ENCODE measurements at places on chromosomes 11 and 22.

- DNase-seq, result no peak
Observed at GRCh38 chr11:76159303-76159937, 46.9 kb downstream of the WNT11 start.

DNA sequence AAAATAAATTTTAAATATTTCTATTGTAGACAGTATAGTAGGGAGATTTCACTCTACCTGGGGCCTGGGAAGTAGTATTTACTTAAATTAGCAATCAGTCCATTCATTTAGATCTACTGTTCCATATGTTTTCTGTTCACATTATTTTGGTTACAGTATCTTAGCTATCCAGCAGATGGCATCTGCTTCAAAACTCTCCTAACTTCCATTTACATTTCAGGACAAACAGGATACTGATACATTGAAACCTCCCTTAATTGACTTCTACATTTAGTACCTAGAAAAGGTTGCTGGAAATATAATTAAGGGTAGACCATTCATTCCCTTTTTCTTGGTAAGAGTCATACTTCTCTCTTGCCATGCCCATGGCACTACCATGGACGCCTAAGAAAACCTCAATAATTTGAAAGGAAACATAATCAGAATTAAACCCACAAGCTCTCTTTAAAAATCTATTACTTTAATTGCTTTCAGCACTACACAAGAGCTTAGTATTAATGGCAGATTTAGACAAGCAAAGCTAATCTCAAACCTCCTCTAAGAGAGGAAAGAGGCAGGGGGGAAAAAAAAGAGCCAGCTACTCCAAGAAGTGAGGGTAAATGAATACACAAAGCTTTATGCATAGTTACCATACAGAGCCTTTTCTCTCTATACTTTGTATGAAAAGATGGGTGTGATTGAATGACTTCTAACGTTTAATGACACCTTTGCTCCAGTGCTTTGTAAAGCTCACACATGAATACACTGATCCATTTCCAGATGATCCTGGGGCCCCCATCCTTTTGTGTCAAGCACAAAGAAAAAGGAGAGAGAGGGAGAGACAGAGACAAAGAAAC lies 131.2 kb upstream of the MTMR2 start:
- no peak for DNase-seq

DNA sequence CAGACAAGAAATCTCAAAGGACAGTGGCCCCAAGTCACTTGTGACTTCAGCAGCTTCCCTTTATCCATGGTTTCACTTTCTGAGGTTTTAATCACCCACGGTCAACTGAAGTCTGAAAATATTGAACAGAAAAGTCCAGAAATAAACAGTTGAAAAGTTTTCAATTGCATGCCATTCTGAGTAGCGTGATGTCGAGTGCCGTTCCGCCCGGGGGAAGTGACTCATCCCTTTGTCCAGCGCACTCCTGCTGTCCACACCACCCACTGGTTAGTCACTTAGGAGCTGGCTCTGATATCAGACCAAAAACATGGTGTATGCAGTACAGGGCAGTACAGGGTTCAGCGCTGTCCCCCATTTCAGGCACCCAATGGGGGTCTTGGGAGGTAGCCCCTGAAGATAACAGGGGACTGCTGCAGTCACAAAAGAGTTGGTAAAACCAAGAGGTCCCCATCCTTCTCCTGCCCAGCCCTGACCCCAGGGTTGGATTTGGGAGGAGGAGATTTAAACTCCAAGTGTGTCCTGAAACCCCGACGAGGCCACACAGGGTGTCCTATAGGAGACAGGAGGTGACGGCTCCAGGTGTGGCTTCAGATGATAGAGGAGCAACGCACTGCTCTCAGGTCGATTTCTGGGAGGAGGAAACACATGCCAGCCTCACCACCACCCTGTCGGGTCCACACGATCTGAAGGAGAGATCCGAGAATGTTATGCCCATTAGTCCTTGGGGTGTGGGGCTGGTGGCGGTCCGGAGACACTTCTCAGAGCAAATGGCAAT lies 390.1 kb downstream of the CTTN start:
- no peak for DNase-seq

GRCh38 chr11:43393765-43394355 lies 35.1 kb downstream of the TTC17 start:
- no peak for DNase-seq

- no peak for DNase-seq
Observed at GRCh38 chr11:28228196-28228895, 120.2 kb downstream of the METTL15 start.

DNA sequence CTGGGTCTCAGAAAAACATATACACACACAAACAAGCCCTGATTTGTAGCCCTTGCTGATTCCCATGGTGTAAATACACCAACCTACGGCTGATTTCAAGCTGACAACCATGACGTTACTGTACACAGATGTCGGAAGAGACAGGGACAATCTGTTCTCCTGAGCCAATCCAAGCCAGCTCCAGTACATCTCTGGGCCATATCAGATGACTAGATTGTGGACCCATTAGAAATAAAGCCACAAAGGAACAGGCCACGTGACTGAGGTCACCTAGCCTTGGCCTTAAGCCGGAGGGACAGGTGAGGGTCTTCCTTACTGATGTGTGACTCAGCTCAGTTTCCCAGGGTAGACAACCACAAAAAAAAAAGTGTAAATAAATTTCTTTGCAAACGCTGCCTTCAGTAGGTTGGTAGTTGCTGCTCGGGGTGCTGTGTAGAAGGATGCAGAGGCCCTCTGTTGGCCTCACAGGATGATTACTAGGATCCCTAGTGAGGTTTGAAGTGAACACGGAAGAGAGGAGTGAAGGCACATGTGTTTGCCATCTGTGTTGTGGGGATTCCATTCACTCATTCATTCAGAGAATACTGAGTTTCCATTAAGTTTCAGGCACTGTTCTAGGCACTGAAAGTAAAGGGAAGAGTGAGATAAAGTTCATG lies 99.0 kb upstream of the LARGE1 start:
- DNase-seq, result no peak

DNA sequence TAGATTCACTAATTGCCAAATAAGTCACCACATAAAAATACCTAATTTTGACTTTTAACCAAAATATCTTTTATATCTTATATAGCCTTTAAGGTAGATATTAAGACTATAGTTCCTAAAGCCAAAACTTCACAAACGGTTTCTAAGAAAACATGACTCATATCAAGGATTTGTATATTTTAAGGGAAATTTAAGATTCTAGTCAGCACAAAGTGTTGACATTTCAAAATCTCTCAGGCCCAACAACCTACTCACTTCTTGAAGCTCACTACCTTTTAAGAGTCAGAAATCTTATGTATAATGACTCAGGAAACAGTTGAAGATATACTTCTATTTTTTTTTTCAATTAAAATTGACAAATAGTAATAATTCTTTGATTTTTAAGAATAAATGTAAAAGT lies 221.9 kb downstream of the SBF2 start:
- DNase-seq, result no peak

DNA sequence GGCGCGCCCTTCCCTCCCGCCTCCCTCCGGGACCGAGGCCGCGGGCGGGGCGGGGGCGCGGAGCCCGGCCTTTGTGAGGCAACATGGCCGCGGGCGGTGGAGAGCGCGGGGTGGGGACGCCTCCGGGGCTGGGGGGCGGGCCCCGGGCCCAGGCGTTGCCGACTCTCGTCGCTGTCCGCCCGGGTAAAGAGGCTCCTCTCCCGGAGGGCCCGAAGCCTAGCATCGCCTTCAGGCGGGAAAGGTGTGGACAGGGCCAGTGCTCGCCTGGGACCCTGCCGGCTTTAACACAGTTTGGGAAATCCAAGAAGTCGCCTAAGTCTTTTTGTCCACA lies 369 bp downstream of the DGCR8 start:
- DNase-seq, result peak; percentile 40

DNA sequence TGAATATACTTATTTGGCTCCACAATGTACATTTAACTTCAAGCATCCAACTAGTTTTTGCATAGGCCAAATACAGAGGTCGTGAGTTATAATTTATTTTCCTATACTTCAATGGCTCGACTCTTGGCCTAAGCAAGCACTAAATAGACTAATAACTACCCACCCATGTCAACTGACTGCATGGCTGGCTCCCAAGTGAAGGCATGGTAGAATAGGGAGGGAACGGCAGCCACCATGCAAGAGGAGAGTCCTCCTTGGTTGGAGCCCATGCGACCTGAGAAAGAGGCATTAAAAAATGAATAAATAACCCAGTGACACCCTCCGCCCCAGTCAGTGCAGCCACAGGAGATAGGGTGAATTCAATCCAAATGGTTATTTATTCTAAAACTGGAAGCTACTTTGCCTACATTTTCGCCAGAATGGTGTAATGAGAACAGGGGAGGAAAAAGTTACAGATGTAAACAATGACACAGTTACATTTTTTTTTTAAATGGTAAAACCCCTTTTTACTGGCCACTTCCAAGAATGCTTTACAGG lies 4.9 kb downstream of the GNG3 start:
- DNase-seq, result no peak

- DNase-seq, result no peak
Observed at GRCh38 chr11:15774388-15774939, 581.9 kb downstream of the SOX6 start.

Data from uterus (tissue), 4 donors.